ENCODE measurements at places on chromosomes 12 and 14.
A peak's percentile ranks its signal among the peaks of the same experiment; 100 is the strongest.

GRCh38 chr14:74907744-74908143 lies 15.3 kb downstream of the RPS6KL1 start:
- DNase-seq = no peak

DNA sequence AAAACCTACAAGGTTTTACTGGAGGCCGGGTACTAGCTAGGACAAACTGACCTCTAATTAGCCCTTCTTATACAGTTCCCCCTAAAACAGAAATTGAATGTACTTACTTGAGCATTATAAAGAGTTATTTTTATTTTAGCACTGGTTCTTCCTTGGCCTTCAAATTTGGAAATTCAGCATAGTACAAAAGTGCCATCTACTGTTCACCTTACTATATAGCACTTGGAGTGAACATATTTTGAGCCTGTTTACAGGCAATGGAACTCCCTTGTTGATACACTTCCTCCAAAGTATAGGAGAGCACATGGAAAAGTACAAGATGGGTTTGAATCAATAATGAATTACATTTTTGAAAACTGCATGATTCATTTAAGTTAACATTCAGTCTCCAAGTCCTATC lies 3.9 kb upstream of the POC1B start:
- no peak for DNase-seq

DNA sequence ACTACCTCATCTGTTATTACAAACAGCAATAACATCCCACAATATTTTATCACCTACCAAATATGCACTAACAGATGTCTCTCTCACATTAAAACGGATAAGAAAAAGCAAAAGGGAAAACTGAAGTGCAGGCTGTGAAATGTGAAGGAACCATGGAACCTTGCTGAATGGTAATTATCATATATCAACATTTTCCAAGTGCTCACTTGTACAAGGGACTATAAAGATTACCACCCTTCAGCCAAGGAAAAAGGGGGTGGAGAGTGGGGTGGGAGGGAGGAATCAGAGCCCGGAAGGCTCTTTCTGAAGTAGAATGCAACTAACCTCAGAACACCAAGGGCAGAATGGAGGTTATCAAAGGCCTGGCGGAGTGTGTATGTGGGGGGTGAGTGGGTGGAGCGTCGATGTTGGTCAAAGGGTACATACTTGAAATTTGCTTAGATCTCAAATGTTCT lies 1.2 kb downstream of the SNX6 start:
- no peak for DNase-seq

- DNase-seq = no peak
Measured at GRCh38 chr12:16530268-16530850, 75.6 kb downstream of the LMO3 start.

GRCh38 chr14:33477797-33478196 lies 473.1 kb downstream of the EGLN3 start:
- no peak for DNase-seq

GRCh38 chr14:102629011-102629444 lies 36.6 kb downstream of the RCOR1 start:
- no peak for DNase-seq

DNA sequence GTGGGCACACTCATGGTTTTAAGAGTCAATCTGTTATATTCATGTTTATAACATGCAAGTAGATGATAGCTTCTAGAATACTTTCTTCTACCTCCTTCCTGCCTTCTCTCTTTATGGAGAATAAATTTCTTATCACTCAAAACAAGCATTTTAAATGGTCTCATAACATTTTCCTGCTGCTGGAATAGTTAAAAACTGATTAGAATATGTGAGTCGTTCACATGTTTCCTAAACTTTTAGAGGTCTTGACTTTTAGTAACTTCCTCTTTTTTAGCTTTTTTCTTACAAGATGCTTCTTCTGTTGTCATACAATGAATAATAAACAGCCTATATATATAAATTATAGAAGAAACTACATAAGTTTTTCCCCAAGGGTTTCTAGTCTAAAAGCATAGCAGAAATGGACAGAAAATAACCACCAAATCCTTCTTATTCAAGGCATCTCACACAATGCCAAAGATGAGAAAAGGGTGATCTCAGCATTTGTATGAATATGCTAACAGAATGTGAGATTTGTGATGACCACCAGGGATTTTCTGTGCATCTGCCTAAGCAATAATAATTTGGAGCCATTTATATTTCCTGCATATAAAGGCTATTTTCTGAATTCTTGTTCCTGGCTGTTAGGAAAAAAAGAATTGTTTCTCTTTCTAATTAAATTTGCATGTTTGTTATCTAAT lies 127.8 kb downstream of the DAAM1 start:
- DNase-seq = no peak

DNA sequence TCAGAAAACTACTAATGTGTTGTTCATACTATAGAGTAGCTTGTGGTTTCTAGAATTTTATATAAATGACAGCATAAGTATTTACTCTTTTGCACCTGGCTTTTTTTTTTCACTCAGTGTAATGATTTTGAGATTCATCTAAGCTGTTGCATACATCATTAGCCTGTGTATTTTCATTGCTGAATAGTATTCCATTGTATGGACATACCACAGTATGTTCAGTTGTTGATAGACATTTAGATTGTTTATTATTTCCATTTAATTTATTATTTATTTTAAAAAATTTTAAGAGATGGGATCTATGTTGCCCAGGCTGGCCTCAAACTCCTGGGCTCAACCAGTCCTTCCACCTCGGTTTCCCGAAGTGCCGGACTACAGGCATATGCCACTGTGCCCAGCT lies 80.0 kb downstream of the IFT43 start:
- no peak for DNase-seq

- no peak for DNase-seq
Measured at GRCh38 chr12:73589220-73589619, 948.4 kb upstream of the ATXN7L3B start.

DNA sequence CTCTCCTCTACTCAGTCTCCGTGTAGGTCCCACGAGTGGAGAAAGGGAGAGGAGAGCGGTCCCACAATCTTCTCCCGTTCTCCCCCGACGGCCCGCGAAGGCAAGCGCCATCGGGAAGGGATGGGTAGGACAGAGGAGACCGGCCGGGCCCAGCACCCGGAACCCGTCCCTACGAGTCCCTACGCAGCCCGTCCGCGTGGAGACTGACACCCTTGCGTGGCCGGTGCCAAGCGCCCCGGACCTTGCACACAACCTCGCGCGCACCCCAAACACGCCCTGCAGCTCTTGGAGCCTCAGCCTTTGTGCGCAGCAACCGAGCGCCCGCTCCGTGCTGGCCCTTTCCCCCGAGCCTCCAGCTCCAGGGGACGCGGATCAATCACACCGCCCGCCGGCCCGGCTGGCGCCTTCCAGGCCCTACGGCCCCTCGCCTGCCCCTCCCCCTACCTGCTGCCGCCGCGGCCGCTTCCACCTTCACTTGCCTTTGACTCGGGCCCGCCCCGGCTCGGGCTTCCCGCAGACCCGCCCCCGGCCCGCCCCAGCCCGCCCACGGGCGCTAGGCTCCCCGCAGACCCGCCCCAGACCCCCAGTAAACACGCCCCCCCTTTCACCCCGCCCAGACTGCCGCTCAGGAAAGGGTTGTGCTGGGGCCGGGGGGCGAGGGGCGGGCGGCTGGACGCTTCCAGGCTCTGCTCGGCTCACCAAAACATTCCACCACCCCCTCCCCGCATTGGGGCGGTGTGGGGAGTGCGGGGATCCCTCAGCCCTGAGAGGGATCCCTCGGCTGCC lies at the start of gene NDRG2:
Gene NDRG2 (minus strand): TSS at position 477 of the 786 bp plus-strand sequence. CDS start 1,746 bp downstream, outside the sequence.
- no peak for DNase-seq

GRCh38 chr14:50395448-50395847 lies 1.2 kb downstream of the CDKL1 start:
- no peak for DNase-seq

- peak; percentile 36 for DNase-seq
Measured at GRCh38 chr12:26271889-26272492, 76.6 kb downstream of the SSPN start.

DNA sequence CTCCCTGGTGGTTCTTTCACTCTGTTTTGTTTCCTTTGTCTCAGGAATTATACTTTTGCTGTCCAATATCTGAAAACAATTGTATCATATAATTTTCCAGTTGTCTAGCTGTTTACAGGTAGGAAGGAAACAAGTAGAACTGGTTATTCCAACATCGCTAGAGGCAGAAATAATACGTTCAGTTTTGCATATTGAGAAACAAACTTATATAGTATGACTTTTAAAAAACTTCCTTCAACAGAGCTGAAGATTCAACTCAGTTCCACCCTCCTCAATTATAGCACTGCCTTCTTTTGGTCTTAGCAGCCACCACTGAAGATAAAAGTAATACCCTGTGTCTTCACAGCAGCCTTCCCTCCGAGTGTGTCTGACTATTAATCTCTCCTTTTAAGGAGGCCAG lies 214.3 kb downstream of the EFCAB11 start:
- no peak for DNase-seq

GRCh38 chr12:9619411-9620179 lies 11.9 kb upstream of the KLRB1 start:
- no peak for DNase-seq

GRCh38 chr12:9240776-9241175 lies 32.6 kb upstream of the PZP start:
- no peak for DNase-seq

GRCh38 chr14:67674480-67675218 lies at the start of gene VTI1B:
VTI1B (minus strand) TSS chr14:67674632; CDS start chr14:67674489, 143 bp downstream.
- DNase-seq = peak; percentile 57

- DNase-seq = no peak
Measured at GRCh38 chr14:73744874-73745529, 30.8 kb upstream of the PNMA1 start.

- DNase-seq = no peak
Measured at GRCh38 chr12:105334582-105334981, 4.1 kb downstream of the C12orf75 start.

GRCh38 chr12:7647071-7647470 lies 18.6 kb downstream of the APOBEC1 start:
- no peak for DNase-seq

DNA sequence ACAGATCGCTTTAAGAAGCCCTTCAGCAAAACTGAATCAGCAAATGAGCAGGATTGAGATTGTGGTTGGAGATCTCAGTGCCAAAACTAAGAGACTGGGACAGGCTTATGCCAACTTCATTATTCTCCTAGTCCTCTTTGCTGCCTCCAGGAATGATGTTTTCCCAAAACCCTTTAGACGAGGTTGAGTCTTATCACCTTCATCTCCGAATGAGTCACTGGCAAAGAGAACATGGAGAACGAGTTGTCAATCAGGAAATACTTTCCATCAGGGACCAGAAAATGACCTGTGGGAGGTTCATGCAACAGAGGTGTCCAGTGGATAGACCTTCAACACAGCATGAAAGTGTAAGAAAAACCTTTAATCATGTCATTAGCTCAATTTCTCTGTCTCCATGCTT lies 461.5 kb downstream of the RMST start:
- no peak for DNase-seq

DNA sequence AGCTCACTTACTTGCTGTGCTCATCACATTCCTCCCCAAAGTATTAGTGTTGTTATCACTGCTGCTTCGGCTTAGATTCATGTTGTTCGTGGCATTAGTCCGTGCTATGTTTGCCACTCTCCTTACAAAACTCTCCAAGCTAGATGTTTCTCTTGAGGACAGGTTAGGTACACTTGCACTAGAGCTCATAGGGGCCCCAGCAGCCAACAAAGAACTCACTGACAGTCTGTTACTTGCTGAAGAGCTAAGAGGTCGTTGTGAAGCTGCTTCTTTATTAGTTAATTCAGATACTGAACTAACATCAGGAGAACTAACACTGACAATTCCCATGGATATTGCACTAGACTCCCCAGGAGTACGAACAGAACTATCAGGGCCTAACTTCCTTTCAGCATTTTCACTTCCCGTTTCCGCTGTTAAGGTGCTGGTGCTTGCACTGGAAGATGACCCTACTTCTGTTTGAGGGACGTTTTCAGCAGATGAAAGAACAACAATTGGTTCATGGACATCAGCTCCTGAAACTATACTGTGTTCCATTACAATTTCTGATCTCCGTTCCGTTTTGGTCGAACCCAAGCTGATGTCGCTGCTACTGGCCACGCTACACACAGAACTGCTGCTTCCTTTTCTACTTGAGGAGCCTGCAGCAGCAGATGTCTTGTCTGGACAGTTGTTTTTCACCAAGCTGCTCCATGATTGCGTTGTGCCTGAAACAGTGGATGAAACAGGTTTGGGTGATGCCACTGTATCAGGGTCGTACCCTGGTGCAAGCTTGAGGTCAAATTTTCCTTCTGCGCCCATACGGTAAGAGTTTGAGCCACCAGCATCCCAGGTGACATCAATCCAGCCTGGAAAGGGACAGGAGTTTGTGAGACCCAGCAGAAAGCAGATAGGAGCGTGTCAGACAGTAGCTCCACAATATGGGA lies 78.7 kb downstream of the HECTD1 start:
- DNase-seq = no peak

DNA sequence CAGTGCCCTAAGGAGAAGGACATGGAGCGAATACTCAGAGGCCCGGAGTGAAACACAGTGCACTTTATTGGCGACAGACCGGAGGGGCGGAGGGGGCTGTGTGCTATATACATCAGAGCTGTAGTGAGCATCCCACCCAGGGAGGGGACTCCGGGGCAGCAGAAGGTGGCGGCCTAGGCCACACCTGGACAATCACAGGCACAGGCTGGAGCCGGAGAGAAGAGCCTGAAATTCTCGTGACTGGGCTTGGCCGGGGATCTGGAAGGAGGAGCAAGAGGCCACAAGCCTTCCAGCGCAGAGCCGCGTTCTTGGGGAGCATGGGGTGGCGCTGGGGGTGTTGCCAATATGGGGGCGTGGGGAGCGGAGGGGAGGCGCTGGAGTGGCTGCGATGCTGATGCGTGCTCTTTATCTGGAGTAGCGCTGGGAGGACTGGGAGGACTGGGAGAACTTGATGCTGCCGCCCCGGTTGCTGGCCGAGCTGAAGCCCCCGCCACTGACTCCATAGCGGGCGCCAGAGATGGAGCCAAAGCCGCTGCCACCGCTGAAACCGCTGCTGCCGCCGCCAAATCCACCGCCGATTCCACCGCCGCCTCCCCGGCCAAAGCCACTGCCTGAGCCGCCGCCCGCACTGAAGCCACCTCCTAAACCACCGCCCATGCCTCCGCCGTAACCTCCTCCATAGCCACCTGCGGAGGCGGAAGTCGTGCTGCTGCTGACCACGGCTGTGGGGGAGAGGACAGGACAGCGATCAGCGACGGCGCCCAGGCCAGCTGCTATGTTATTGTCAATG lies 6.1 kb downstream of the KRT3 start:
- DNase-seq = no peak

- no peak for DNase-seq
Measured at GRCh38 chr14:94562022-94562421, 780 bp downstream of the SERPINA4 start.

DNA sequence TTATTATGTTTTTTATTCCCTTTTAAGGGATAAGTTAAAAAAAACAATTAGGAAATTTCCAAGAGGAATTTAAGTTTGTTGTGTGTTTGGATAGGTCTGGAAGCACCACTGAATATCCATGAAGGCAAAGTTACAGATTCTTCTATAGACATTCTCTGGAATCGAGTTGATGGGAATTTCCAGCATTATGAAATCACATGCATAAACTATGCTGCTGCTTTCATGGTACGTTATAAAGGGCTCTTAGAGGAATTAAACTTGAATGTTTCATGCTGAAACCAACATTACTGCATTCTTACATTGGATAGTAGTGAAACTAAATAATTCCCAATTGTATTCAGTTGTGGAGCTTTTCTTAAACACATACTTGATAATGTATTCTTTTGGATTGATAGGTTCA lies 21.5 kb upstream of the PTPRQ start:
- no peak for DNase-seq
